ENCODE measurements at places on chromosomes 16 and 17.

DNA sequence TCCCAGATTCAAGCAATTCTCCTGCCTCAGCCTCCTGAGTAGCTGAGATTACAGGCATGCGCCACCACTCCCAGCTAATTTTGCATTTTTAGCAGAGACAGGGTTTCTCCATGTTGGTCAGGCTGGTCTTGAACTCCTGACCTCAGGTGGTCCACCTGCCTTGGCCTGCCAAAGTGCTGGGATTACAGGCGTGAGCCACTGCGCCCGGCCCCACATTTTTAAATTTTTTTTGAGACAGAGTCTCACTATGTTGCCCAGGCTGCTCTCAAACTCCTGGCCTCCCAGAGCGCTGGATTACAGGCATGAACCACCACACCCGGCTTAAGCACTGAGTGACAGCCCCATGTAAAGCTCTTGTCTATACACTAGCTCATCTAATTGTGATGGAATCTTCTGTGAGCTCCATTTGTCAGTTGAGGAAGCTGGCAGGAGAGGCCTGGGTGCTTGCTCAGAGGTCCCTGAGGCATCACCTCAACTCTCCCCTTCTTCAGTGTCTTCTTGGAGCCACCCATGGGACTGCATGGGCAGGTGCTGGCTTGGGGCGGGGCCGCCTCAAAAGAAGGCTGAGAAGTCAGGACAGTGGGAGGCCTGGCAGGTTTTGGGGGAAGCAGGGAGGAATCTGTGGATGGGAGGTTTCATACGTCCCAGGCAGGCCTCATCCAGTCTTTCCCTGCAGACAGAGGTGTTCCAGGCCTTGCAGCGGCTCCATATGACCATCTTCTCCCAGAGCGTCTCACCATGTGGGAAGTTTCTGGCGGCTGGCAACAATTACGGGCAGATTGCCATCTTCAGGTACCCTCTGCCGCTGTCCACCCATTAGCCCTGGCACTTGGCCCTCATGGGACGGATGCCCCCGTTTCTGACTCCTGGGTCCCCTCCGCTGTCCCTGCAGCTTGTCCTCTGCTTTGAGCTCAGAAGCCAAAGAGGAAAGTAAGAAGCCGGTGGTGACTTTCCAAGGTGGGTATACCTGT, 1.5 kb downstream of the THOC6 start:
- no peak for DNase-seq

DNA sequence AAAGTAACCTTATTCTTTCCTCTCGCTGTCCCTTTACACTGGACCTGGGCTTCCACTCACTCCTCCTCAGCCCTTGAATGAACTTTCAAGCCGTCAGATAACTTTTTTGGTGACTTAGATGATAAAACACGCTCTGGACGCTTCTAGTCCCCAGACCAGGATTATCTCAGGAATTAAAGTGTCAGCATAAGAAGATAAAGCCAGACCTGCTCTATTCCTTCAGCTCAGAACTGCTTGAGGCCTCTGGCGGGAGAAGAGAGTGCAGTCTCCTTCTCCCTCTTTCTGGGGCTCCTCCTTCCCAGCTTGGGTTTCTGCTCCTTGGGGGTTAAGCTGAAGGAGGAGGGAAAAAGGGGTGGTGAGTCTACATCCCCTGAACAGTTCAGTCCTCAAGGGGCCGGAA, 6.6 kb downstream of the LPO start:
- no peak for DNase-seq

DNA sequence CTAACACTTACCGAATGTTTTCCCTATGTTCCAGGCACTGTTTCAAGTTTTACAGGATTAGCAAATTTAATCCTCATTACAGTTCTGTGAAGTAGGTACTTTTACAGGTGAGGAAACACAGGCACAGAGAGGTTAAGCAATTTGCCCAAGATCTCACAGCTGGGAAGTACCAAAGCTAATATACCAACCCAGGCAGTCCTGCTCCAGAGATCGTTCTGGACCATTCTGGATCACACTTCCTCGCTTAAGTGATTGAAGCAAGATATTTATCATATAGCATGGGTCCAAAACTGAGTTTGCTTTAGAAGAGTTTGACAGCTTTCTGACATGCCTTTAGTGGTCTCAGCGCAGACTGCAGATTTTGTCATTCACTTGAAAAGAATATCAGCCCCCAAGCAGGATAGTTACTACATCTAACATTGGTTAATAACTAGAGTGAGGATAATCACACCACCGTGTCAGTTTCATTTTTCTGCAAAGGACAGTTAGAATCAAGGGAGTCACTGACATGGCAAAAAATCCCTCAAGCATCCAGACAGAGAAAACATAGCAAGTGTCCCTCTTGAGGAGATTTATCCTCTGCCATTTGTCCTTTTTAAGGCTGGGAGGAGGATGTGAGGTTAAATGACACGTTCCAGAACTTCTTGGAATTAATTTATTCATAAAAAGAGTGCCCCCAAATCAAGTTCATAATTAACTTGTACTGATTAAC, 5.1 kb downstream of the HS3ST3B1 start:
- peak; percentile 23 for DNase-seq

- DNase-seq = no peak
Observed at GRCh38 chr16:27231692-27232060, 28.4 kb downstream of the KDM8 start.

DNA sequence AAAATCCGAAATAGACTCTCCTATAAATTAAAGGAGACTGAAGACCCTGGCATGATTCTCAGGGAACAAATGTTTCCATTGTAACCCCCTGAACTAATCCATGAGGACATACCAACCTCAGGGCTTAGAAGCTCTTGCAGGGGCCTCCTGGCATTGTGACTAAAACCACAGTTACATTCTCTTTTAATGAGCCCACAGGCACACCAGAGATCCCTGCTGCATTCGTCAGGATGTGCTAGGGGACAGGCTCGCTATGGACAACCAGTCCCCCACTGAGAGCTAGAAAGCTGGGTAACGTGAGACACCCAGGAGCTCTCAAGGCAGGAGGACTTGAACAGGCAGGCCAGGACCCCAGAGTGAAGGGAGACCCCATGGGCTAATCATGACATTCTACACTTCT, 140.6 kb upstream of the TNRC6C start:
- peak; percentile 53 for DNase-seq

GRCh38 chr16:79811541-79811940, 211.0 kb upstream of the MAF start:
- DNase-seq = no peak

DNA sequence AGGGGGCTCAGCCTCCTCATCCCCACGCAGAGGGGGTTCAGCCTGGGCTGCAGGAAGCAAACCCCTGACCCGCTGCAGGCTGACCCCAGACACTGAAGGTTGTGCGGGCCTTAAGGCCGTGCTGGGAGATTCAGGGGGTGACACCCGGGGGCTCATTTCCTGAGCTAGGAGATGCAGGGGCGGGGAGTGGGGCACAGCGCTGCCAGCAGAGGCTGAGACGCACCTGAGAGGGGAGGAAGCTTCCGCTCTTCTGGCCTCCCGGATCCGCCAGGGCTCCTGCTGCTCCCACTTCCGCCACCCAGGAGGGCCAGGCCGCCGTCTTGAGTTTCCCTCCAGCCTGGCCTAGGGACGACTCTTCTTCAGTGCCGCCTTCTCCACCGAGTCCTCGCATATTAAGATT, 173.2 kb upstream of the FOXF1 start:
- no peak for DNase-seq

DNA sequence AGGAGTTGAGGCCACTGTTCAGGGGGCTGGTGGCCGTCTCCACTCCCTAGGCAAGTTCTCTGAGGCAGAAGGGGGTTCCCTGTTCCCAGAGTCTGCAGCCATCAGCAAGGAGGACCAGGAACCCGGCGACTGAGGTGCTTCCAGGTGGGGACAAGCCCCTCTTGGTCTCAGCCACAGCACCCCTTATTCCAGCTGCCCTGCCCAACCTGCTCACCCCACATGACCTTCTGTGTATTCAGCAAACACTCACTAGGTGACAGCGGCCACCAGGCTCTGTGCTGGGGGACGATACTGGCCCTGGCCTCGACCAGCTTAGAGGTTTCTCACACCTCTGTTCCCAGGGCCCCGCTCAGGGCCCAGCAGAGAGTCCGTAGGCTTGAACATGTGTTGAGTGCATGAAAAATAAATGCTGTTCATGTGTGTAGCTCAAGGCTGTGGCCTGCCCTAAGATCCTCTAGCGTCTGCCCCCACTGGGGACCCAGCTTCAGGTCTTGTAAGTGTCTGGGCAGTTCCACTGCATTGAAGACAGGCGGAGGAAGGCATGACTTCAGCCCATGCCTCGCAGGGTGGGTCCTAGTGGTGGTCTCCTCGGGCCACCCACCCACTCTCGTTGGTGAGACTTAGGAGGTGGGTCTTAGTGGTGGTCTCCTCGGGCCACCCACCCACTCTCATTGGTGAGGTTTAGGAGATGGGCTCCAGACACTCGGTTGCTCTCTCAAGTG, 44.2 kb downstream of the NT5M start:
- no peak for DNase-seq

DNA sequence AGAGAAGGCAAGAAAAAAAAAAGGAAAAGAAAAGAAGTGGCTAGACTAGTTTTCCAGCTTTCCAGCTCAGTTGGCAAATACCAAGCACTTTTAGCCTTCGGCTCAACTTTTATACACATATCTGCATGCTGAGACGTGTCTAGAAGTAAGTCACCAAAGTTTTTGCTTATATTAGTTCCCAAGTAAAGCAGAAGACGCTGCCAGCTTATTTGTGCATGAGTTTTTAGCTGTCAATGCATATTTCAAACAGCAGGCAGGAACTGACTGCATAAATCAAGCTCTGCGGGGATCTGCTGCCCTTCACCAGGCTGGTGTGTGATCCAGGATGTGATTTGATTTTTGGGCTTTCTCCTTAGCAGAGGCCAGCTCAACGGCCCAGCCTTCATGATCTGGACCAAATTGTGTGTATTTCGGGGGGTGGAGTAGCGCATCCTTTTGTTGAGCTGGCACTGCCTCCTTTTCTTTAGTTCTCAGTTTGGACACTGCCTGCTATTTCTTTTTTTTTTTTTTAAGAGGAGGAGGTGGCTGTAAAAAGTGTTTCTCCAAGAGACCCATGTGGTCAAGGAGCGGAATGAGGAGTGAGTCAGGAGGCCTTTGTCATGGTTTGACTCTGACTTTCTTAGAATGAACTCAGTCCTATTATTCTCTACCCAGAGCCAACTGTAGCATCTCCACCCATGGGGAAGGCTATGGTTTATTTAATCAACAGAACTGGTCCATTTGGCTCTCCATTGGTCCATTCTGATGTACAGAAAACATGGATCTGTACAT, 162.6 kb upstream of the XYLT1 start:
- no peak for DNase-seq

GRCh38 chr17:79080349-79080748, 5.7 kb downstream of the ENGASE start:
- DNase-seq = no peak

DNA sequence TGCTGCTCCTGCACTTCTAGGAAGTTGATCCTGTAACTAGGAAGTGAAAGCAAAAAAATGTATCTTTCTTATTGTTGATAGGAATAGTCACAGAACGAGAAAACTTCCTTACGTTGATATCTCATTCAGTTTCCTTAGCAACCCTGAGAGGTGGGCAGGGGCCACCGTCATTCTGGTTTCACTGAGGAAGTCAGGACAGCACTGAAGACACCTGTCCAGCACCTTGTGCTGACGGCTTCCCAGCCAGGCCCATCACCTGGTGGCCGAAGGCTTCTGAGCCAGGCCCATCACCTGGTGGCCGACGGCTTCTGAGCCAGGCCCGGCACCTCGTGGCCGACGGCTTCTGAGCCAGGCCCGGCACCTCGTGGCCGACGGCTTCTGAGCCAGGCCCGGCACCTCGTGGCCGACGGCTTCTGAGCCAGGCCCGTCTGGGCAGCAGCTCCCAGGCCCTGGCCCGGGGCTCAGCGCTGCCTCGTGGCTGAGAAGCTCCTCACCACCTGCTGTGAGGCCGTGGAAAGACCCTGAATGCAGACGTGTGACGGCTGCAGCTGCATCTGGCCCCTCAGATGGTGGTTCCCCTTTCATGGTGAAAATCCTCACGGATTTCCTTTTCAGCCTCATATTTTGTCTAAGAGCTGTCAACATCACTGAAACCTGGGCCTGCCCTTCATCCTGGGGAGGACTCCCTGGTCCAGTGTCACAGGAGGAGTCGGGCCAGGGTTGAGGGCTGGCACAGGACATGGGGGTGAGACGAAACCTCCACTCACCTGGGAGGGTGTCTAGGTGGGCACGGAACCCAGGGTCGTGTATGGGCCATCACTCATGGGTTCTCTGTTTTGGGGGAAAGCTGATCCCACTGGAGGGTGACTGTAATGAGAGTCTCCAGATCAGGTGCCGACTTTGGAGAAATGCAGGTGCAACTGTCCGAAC, 33.0 kb upstream of the ZNF750 start:
- no peak for DNase-seq

GRCh38 chr17:62925267-62925836, 40.7 kb upstream of the TANC2 start:
- no peak for DNase-seq

- no peak for DNase-seq
Observed at GRCh38 chr17:59368218-59368857, 36.9 kb downstream of the YPEL2 start.

DNA sequence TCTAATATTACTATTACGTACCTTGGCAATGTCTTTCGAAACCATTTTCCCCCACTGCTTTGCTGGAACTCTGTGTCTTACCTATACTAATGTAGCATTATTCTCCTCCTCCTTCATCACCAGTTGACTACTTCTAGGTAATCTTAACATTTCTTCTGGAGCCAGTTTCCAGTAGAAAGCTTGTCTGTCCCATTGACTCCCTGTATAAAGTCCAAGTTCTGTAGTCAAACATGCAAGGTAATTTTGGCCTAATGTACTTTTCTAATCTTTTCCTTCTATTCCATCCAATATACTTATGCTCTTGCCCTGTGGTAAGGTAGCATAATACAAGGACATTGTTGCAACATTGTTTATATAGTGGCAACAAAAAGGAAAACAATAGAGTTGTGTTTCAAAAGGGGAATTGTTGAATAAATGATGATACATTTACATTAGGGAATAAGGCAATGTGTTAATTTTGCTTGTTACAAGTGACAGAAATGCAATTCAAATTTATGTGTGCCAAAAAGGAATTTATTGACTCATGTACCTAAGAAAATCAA, 27.9 kb downstream of the OMG start:
- DNase-seq = no peak

DNA sequence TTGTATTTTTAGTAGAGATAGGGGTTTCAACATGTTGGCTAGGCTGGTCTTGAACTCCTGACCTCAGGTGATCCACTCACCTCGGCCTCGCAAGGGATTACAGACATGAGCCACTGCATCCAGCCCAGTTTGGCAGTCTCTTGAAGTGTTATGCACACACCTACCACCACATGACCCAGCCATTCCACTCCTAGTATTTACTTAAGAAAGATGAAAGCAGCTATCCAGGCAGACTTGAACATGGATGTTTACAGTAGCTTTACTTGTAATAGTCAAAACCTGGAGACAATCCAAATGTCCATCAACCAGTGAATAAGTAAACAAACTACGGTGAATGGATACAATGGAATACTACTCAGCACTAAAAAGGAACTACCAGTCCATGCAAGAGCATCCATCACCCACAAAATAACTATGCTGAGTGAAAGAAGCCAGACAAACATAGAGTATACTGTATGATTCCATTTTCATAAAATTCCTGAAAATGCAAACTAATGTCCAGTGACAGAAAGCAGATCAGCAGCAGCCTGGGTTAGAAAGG, 37.8 kb upstream of the RASD1 start:
- no peak for DNase-seq

GRCh38 chr16:61306204-61306603, 730.0 kb downstream of the CDH8 start:
- DNase-seq = no peak
